Stimulated activated naive CD4-positive, alpha-beta T cell treated with Interleukin-2 at 50 U/mL for 16 hours (primary cell): ENCODE measurements at places on chromosomes 3 and 15.

- DNase-seq: no peak
Measured at GRCh38 chr3:107928084-107928445, 162.8 kb downstream of the CD47 start.

- DNase-seq: no peak
Measured at GRCh38 chr15:92499731-92500530, 106.2 kb downstream of the ST8SIA2 start.

DNA sequence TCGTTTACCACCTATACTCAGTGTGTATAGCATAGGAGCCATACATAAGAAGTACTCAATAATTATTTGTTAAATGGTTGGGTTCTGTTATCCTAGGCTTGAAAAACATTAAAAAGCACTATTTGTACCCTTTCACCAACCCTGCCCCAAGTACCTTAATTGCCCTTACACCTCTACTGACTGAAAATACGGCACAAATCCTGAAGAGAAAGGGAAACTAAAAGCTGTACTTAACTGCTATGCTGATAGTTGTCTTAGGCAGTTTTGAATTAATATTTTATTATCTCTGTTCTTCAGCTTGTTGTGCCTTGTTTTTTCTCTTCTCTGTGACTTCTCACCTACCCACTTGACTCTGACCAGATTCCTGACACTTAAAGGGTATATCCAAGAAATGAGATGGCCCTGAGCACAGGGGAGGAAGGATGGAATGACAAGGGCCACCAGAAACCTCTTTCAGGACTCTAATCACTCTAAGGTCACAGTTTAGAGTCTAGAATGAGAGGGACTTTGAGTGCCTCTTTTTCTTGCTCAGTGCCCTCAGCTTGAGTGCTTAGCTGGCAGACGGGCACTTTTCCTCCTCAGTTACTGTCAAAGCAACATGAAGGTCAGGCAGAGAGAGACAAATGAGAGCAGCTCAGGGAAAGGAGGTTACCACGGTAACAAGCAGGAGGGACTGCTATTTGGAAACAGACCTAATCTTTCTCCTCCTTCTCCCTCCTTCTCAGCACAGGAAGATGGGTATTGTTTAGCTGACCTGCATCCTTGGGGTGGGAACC lies 136.5 kb downstream of the ZNF609 start:
- DNase-seq: no peak

DNA sequence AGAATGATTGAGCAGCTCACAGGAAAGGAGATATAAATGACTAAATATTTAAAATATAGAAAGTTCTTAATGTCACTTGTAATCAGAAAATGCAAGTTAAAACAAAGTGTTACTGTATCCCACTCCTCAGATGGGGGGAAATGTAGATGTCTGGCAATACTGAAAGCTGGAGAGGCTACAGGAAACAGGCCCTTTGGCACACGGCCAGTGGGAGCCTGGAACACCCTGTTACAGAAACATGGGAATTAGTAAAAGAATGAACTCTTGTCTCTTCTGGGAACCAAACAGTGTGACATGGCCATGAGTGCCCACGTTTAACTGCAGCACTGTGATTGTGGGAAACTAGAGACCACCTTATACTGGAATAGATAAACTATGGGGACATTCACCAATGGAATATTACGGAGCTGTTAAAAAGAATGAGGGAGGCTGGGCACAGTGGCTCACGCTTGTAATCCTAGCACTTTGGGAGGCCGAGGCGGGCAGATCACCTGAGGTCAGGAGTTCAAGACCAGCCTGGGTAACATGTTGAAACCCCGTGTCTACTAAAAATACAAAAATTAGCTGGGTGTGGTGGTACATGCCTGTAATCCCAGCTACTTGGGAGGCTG lies 50.2 kb downstream of the CDCP1 start:
- no peak for DNase-seq

- DNase-seq: no peak
Measured at GRCh38 chr3:120157681-120158080, 63.4 kb upstream of the GSK3B start.

- no peak for DNase-seq
Measured at GRCh38 chr3:42546691-42547213, 35.0 kb downstream of the SEC22C start.

- DNase-seq: no peak
Measured at GRCh38 chr3:56361731-56362130, 106.5 kb downstream of the ERC2 start.

- DNase-seq: no peak
Measured at GRCh38 chr3:156472684-156473083, 82.2 kb downstream of the SSR3 start.
